A549 treated with CORT108297 at 1 μM for 4 hours (cell line): ENCODE measurements at places on chromosomes 13 and 19. TPM values are rescaled to one million over a fixed set of nuclear protein-coding genes. Genes with fewer than 3 reads are reported as not detected.

The OVOL3 gene
- total RNA-seq, result 0.15 to 0.74 TPM (median 0.38 TPM) in 4 of 5 replicates, not detected in the other

The MEF2B gene
- 0.70 to 0.95 TPM (median 0.75 TPM) in 4 of 5 replicates, not detected in the other for total RNA-seq

The ZNF628 gene
- total RNA-seq, result 5.7 to 8.8 TPM (median 7.8 TPM) in 5 replicates

The KLF1 gene
- 0.05 to 0.09 TPM (median 0.06 TPM) in 3 of 5 replicates, not detected in the others for total RNA-seq

The RETN gene
- total RNA-seq, result not detected in 5 replicates

The SIX5 gene
- 18.9 to 34.0 TPM (median 32.5 TPM) in 5 replicates for total RNA-seq

The FFAR1 gene
- 0.05 TPM in 1 of 5 replicates, not detected in the others for total RNA-seq

The MKNK2 gene
- total RNA-seq, result 39.5 to 67.8 TPM (median 62.7 TPM) in 5 replicates

The ZNF256 gene
- total RNA-seq, result 0.97 to 1.3 TPM (median 1.1 TPM) in 5 replicates

The ZNF473 gene
- 6.8 to 11.0 TPM (median 10.0 TPM) in 5 replicates for total RNA-seq

The COX7A1 gene
- total RNA-seq, result not detected in 5 replicates

The MCEMP1 gene
- total RNA-seq, result not detected in 5 replicates

The DPY19L3 gene
- total RNA-seq, result 10.3 to 15.0 TPM (median 12.7 TPM) in 5 replicates

The ZNF723 gene
- not detected in 5 replicates for total RNA-seq

The SPRED3 gene
- 1.3 to 2.7 TPM (median 2.3 TPM) in 5 replicates for total RNA-seq

The SLC17A7 gene
- total RNA-seq, result 0.53 to 0.74 TPM (median 0.65 TPM) in 5 replicates

The DENND1C gene
- 0.07 to 0.28 TPM (median 0.22 TPM) in 5 replicates for total RNA-seq

The ADGRE3 gene
- total RNA-seq, result not detected in 5 replicates

The MIER2 gene
- total RNA-seq, result 14.9 to 22.8 TPM (median 21.9 TPM) in 5 replicates

The LYPD3 gene
- total RNA-seq, result 0.27 to 0.62 TPM (median 0.45 TPM) in 5 replicates

The SERP2 gene
- not detected in 5 replicates for total RNA-seq

The GAS6 gene
- 5.8 to 9.2 TPM (median 8.7 TPM) in 5 replicates for total RNA-seq

The IL4I1 gene
- 0.61 to 1.2 TPM (median 0.96 TPM) in 5 replicates for total RNA-seq

The TUBA3C gene
- not detected in 5 replicates for total RNA-seq

The ZNF223 gene
- 1.9 to 2.9 TPM (median 2.7 TPM) in 5 replicates for total RNA-seq

The ZNF112 gene
- total RNA-seq, result 1.5 to 3.2 TPM (median 2.2 TPM) in 5 replicates

The CYP2S1 gene
- 21.2 to 28.5 TPM (median 26.9 TPM) in 5 replicates for total RNA-seq

The BABAM1 gene
- total RNA-seq, result 61.0 to 66.7 TPM (median 63.8 TPM) in 5 replicates

The URAD gene
- not detected in 5 replicates for total RNA-seq
